Daoy (cell line): ENCODE measurements at places on chromosomes 3 and 15.

- DNase-seq: no peak
Measured at GRCh38 chr15:41810651-41811431, 17.1 kb upstream of the JMJD7 start.

DNA sequence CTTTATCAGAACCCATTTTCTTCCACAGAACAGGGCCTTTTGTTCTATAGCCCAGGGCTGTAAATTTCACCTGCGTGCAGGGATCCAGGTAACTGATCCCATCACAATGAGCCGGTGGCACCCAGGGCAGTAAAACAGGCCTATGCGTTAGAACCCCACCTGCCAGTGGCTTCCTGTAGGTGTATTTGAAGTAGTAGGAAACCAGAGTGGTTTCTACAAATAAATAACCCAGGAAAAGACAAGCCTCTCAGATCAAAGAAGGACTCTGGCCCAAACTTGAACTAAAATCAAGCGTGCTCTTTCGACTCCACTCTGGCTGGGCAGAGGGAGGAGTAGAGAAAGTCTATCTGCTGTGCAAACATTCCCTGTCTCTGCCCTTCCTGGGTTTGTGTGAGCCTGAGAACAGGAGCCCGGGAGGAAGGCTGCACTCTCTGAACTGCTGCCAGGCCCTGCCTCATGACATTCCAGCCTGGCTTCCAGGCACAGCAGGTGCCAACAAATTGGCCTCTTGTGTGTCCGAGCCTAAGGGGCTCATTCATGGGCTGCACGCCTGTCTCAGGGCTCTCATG is 77.7 kb downstream of the CEMIP start:
- DNase-seq: peak; percentile 45

- no peak for DNase-seq
Measured at GRCh38 chr3:10577486-10577885, 72.1 kb upstream of the ATP2B2 start.

GRCh38 chr3:83235180-83235814 is 1473.9 kb upstream of the GBE1 start:
- DNase-seq: no peak

- DNase-seq: no peak
Measured at GRCh38 chr3:93969997-93970396, 3.7 kb downstream of the PROS1 start.

DNA sequence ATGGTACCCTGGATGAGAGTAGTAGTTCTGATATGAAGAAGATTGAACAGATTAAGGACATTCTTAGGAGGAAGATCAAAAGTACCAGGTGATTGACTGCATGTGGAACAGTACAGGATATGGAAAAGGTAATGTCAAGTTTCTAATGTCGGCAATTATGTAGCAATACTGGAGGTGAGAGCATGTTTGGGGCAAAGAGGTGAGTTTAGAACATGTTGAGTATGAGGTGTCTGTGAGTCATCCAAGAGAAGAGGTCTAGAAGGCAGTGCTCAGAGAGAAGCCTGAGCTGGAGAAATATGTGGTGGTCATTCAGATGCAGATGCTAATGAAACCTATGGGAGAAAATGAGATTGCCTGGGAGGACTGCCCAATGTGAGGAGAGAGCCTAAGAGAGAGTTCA is 305.6 kb downstream of the ZBTB20 start:
- no peak for DNase-seq

GRCh38 chr15:25171856-25172687 is 217.3 kb downstream of the SNRPN start:
- no peak for DNase-seq

GRCh38 chr3:41163006-41163405 is 36.3 kb upstream of the CTNNB1 start:
- no peak for DNase-seq
